ENCODE measurements at places on chromosomes 5 and 9. TPM values are rescaled to one million over a fixed set of nuclear protein-coding genes. Genes with fewer than 3 reads are reported as not detected.

Gene PCDHB10
- 3.8 TPM for total RNA-seq

GRCh38 chr9:76537150-76537646, 78.2 kb downstream of the GCNT1 start:
- H3K4me3 ChIP-seq: no peak overlapping the region
- no peaks in the 10 kb centered on the region for H3K4me1 ChIP-seq
- no peaks in the 10 kb centered on the region for H3K36me3 ChIP-seq
- H3K27me3 ChIP-seq: no peaks in the 10 kb centered on the region
- peak; percentile 60 for DNase-seq

Gene HAVCR2
- total RNA-seq: 10.8 TPM

Gene AFAP1L1
- total RNA-seq: 108 TPM

DNA sequence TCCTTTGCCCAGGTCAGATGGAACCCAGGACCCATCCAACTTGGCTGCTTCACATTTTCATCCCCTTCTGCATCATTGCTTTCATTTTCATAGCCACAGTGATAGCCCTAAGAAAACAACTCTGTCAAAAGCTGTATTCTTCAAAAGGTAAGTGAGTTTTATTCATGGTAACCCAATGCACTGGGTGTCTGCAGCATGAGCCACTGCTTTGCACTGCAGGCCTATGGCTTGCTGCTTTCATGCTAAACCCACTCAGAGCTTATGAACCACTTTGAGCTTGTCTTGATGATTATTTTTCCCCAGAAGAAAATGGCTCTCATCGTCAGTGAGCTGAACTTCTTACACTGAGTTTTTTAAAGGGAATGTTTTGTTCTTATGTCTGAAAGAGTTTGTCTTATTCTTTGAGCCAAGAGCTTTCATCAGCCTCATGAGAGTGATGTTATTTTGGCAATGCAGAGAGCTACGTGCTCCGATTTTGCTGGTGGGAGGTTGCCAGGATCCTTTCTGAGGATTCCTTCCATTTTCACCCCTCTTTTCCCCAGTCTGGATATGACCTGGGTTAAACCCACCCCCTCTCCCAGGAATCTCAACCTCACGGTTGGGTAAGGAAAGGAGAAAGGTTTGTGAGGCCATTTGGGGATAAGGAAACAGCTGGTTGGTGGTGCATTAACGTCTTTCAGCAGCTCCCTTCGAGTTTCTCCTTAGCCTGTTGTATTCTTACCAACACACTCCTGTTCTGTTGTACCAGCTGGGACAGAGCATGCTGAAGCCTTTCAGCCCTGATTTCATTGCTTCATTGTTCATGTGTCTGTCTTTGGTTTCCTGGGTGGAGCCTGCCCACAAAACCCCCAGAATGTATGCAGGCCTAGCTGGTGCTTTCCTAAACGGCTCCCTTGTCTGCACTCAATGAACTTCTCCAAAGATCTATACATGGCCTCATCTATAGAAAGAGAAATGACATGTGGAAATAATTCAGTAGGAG, 47.6 kb downstream of the PDCD1LG2 start:
- H3K4me1 ChIP-seq: no peaks in the 10 kb centered on the region
- no peak for DNase-seq
- no peaks in the 10 kb centered on the region for H3K36me3 ChIP-seq

Gene ESM1
- total RNA-seq: 0.48 TPM

DNA sequence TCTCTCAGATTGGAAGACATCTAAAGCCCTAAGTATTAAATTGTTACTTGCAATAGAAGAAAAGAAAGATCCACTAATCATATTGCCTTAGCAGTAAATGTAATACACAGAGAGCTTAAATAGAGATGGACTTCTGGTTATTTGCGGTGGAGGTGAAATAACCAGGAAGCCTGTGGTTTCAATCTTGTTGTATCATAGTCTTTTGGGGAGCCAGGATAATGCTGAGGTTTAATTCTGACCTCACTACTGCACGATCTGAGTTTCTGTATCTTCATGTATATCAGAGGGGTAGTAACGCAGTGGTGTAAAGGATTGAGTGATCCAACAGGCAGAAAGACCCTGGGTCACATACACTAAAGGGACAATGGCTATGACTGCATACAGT, 71.7 kb downstream of the ANKRD55 start:
- H3K27me3 ChIP-seq: no peaks in the 10 kb centered on the region
- no peaks in the 10 kb centered on the region for H3K36me3 ChIP-seq
- no peak overlapping the region for H3K4me3 ChIP-seq
- no peak for DNase-seq
- H3K4me1 ChIP-seq: no peaks in the 10 kb centered on the region
- H3K27ac ChIP-seq: no peak overlapping the region

Gene CBY3
- not detected for total RNA-seq
